NB4 (cell line): ENCODE measurements at places on chromosomes 3 and 15.

DNA sequence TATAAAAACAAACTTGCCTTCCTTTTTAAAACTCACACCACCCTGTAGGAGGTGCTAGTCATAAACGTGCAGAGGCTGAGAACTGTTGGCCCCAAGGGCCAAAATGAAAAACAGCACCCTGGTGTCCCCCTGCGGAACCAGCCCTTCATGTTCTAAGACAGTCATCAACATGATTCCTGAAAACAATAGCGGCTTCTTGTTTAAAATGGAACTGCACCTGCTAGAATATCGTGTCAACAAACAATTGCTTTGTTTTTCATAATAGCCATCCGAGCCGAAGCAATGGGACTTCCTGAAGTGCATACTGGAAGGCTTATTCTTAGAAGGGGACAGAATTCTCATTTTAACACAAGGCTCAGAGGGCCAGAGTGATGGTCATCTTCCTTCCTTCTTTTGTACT lies 43.7 kb downstream of the MECOM start:
- DNase-seq = no peak

- no peak for DNase-seq
Measured at GRCh38 chr3:17398959-17399551, 343.4 kb downstream of the TBC1D5 start.

- no peak for DNase-seq
Measured at GRCh38 chr3:52093756-52094545, 37.6 kb upstream of the DUSP7 start.

DNA sequence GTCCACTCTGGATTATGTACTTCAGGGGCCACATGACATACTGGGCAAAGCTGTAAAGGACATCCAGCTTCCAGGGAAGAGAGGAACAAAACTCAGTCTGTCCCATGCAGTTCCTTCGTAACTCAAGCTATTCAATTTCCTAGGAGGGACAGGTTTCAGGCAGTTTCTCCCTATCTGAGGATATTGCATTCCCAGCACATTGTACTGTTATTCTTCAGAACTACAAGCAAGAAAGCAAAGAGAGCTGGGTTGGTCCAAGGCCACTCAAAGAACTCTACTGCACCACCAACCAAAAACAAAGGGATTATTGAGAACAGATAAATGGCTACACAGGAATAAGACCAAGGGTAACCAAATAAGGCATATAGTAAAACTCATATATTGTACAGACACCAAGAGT lies 117.6 kb upstream of the ARL6 start:
- no peak for DNase-seq
